Body of pancreas (tissue), 4 donors: ENCODE measurements at places on chromosomes 5 and 9. TPM values are rescaled to one million over a fixed set of nuclear protein-coding genes. Genes with fewer than 3 reads are reported as not detected.

DNA sequence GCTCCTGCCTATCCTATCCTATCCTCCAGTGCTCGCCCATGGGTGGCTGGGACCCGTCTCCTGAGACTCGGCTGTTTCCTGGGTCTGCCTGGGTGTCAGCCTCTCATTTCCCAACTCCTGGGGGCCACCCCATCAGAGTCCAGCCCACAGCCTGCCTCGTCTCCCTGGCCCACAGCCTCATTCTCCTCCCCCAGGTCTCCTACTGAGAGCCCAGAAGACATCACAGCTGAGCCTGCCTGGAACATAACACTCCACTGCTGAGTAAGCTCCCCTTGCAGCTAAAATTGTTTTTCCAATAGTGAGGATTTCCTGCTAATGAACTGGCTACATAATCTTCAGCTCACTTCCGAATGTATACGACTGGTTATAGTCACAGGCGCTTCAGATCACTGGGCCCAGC lies 95.3 kb downstream of the TTLL11 start:
- no peak for DNase-seq

GRCh38 chr9:131960311-131960710 lies 119.4 kb downstream of the MED27 start:
- no peak for DNase-seq

DNA sequence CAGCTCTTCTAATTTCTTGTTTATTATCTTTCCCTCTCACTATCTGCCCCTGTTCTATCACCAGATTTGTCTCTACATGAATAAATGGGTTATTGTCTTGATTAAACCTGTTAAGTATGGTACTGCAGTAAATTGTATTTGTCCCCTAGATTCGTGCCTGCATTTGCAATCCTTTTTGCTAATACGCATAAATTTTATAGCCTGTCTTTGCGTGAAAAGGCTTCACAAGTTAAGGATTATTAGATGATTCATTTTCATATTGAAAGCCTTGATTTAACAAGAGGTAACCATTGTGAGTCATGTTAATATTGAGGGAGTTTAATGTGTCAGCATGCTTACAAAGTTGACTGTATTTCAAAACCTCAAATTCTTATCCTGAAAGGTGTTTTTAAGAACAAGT lies 204.6 kb downstream of the PCSK1 start:
- no peak for DNase-seq

- no peak for DNase-seq
Observed at GRCh38 chr9:16542290-16542689, 328.2 kb downstream of the BNC2 start.

- peak; percentile 90 for DNase-seq
Observed at GRCh38 chr9:110125207-110125751, 82.7 kb downstream of the C9orf152 start.

- DNase-seq, result no peak
Observed at GRCh38 chr5:33363537-33363936, 77.2 kb upstream of the TARS1 start.

DNA sequence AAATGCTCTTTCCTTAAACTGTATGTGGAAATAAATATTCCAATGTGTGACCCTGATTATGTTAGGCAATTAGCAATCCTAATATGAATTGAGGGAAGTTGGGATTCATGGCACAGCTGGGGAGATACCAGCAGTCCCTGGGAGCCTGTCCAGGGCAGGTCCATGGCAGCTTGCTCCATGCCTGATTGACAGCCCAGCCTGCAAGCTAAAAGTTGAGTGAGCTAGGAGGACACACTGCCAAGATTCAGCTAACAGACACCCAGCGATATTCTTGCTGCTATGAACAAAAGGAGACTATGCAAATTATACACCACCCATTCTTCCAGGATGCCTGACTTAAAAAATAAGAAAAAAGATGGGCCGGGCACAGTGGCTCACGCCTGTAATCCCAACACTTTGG lies 6.2 kb downstream of the TGFBI start:
- no peak for DNase-seq

GRCh38 chr5:91291628-91292569 lies 91.2 kb downstream of the ARRDC3 start:
- no peak for DNase-seq

GRCh38 chr5:123476731-123477130 lies 35.2 kb upstream of the CSNK1G3 start:
- DNase-seq, result no peak

GRCh38 chr5:76319673-76320072 lies 83.4 kb upstream of the IQGAP2 start:
- no peak for DNase-seq

- DNase-seq, result no peak
Observed at GRCh38 chr5:167870055-167870454, 421.4 kb upstream of the WWC1 start.

GRCh38 chr9:107410420-107410819 lies 79.1 kb downstream of the KLF4 start:
- DNase-seq, result no peak

- DNase-seq, result no peak
Observed at GRCh38 chr5:61931236-61931635, 374.8 kb upstream of the KIF2A start.

GRCh38 chr5:21823588-21823987 lies 1029.6 kb downstream of the CDH12 start:
- no peak for DNase-seq

- no peak for DNase-seq
Observed at GRCh38 chr9:125405938-125406809, 144.5 kb downstream of the GAPVD1 start.

GRCh38 chr9:76725885-76726284 lies 38.4 kb upstream of the PCA3 start:
- no peak for DNase-seq

DNA sequence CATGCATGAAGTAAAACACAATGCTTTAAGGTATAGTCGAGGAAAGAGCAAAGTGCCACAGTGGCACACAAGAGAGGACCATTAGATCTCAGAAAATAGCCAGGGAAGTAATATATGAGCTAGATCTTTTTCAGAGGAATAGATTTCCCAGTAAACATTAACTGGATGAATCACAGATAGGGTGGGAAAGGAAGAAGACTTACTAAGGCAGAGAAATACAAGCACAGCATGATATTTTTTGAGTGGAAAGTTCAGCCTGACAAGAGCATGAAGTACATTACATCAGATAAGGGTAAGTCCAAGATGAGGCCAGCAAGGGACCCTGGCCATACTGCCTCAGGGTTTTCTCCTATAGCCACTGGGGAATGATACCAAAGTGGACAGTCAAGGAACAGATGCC lies 804.6 kb upstream of the DMAC1 start:
- DNase-seq, result no peak

DNA sequence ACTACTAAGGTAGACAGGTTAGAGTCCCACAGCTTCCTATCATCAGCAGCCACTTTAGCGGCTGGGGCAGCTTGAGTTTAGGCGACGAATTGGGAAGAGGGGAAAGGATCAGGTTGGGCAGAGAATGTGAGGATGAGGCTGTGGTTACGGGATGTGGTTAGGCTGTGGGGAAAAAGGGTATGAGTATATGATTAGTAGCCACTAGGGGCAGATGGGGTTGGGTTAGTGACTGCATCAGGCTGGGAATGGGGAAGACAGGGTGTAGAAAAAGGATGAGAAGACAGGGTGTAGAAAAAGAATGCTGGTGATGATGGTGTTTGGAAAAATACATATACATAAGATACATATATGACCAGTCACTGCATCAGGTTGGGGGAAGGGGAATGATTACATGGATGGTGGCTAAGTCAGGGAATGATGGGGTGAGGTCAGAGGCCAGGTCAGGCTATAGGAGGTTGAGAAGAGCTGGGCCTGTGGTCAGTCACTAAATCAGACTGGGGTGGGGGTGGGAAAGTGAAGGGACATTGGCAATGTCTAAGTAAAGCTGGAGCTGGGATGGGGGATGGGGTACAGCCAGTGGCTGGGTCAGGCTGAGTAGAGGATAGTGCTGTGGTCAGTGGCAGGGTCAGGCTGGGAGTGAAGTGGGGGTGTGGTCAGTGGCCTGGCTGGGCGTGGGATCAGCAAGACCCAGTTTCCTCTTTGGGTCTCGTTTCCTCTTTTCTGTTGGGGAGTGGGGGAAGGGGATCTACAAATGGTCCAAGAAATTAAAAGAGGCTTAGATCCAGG lies 2.1 kb downstream of the TLN1 start:
- peak; percentile 69 for DNase-seq

DNA sequence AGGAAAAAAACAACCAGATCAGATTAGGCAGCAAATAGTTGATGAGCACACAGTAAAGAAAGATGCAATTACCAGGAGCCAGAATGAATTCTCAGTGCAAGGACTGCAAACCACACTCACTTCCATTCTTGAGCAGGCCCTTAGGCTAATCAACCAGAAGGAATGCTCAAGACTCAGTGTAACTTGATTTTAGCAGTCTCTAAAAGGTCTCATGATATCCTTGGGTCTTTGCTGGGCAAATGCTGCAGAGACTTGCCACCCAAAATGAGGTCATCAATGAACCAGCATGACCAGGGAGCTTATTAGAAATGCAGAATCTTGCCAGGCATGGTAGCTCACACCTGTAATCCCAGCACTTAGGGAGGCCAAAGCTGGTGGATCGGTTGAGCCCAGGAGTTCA lies 20.1 kb upstream of the TMEM245 start:
- DNase-seq, result no peak

DNA sequence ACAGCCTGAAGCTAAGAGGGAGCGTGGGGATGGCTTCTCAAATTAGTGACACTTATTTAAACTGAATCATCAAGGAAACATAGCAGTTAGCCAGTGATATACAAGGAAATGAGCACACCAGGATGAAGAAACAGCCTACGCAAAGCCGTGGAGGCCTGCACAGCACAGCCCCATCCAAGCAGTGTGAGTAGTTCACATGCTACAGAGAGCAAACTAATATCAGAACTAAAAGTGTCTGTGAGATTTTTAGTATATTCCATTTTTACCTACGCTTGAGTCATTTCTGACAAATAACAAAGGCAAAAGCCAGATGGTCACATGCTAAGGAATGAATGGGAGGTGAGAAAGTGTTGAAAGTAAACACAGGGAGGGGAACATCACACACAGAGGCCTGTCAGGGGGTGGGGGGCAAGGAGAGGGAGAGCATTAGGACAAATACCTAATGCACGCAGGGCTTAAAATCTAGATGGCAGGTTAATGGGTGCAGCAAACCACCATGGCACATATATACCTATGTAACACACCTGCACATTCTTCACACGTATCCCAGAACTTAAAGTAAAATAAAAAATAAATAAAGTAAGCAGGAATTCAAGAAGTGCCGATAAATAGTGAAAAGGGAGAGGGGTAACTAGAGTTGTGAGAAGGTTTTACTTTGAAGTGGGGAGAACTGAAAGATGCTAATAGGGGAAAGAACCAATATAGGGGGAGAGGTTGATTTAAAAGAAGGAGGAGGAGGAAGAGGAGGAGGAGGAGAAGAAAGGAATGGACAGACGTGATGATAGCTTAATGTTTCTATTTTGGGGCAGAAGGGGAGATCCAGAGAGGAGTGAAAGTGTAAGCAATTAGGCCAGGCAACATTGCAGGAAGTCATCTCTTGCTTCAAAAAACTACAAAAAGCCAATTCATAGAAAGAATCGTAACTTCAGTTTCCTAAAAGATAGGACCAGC lies 100.9 kb upstream of the PTGER4 start:
- no peak for DNase-seq

Gene AUH
- 75.8 TPM for total RNA-seq

Gene KCNN2
- total RNA-seq, result 4.6 TPM

Gene GABRA6
- not detected for total RNA-seq

Gene FAM169A
- 2.0 TPM for total RNA-seq

Gene ZBED3
- 4.2 TPM for total RNA-seq

Gene KCTD16
- total RNA-seq, result 4.3 TPM

Gene SLC36A1
- 6.5 TPM for total RNA-seq

Gene FAM221B
- total RNA-seq, result 0.33 TPM
